ENCODE measurements at places on chromosomes 6 and 20.
A peak's percentile ranks its signal among the peaks of the same experiment; 100 is the strongest.

- DNase-seq, result no peak
Observed at GRCh38 chr6:68728159-68728979, 93.3 kb downstream of the ADGRB3 start.

- peak; percentile 52 for DNase-seq
Observed at GRCh38 chr20:21048841-21049273, 57.3 kb downstream of the LINC00237 start.

DNA sequence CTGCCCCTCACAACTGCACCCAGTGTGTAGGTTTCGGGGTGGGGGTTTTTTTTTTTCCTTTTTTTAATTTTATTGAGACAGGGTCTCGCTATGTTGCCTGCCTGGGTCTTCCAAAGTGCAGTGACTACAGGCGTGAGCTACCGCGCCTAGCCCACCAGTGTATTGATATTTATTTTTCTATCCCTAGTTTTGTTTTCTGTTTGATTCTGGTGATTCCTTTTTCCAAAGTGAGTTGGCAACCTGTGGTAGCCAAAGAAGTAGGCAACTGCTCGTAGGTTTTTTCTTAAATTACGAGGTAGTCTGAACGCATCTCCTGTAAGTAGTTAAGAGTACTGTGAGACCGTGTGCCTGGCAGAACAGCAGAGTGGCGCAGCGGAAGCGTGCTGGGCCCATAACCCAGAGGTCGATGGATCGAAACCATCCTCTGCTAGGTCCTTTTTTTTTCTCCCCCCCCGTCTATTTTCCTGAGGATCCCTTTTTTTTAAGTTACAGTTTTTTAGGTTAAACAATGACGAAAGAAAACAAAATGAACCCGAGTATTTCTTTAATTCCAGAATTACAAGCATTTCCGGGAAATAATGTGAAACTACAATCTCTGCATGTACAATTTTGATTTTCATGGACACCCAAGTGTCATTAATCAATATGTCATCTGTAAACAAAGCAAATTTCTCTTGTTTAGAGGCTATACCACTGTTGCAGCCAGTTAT is 78.7 kb upstream of the BTN3A2 start:
- DNase-seq, result peak; percentile 46

DNA sequence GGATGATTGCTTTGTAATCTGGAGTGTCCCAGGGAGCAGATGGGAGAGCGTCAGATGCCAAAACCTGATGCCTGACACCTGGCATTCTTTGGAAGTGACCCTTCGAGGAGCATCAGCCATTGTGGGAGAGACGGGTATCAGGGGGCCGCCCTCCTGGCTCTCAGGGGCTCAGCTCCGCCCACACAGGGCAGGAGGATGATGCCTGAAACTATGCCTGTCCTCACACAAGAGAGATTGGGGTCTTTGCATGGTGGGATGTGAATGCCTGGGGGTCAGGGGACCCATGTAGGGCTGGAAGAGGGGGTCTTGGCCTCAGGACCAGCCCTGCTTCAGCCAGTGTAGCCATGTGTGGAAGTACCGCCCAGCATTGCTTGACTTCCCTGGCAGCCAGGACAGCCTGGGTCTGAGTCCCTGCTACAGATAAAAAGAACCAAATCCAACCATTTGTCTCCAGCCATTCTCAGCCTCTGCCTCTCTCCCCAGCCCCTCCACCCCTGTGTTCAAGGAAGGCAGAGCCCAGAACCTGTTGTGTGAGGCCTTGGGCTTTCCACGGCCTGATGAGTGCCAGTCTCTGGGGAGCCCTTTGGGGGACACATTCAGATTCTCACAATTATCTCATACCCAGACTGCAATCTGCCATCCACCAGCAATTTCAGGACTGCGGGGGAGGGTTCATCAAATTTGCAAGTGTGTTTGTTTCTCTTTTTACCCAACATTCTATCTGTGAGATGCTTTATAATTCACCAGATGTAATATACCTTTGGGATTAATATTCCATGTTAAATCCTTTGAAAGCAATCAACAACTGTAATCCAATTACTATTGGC is 371.2 kb downstream of the PREX1 start:
- DNase-seq, result no peak

GRCh38 chr6:80163754-80164187 is 57.3 kb downstream of the BCKDHB start:
- peak; percentile 63 for DNase-seq

GRCh38 chr20:58647162-58647795 is 3.8 kb upstream of the STX16 start:
- no peak for DNase-seq

- DNase-seq, result no peak
Observed at GRCh38 chr6:122806291-122806690, 17.2 kb downstream of the SMPDL3A start.
